SW 1271 (cell line): ENCODE measurements at places on chromosomes 11 and 22.

DNA sequence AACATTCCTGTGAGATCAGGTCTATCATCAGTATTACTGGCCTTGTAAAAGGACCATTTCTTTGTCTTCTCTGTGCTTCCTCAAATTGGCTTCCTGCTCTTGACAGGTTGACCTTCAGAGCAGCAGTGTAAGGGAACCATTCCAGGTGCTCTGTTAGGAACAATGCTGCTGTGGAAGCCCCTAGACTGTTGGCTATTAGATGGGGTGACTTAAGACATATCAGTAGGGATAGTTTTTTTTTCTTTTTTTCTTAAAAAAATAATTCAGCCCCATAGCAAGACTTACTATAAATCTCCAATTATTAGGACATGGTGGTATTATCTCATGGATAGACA lies 37.6 kb downstream of the COA4 start:
- DNase-seq, result no peak

GRCh38 chr22:38455076-38455529 lies at the start of gene KCNJ4:
TSS of gene KCNJ4 (minus strand) at chr22:38455199. CDS start at chr22:38428132, 27,067 bp downstream.
- no peak for DNase-seq

DNA sequence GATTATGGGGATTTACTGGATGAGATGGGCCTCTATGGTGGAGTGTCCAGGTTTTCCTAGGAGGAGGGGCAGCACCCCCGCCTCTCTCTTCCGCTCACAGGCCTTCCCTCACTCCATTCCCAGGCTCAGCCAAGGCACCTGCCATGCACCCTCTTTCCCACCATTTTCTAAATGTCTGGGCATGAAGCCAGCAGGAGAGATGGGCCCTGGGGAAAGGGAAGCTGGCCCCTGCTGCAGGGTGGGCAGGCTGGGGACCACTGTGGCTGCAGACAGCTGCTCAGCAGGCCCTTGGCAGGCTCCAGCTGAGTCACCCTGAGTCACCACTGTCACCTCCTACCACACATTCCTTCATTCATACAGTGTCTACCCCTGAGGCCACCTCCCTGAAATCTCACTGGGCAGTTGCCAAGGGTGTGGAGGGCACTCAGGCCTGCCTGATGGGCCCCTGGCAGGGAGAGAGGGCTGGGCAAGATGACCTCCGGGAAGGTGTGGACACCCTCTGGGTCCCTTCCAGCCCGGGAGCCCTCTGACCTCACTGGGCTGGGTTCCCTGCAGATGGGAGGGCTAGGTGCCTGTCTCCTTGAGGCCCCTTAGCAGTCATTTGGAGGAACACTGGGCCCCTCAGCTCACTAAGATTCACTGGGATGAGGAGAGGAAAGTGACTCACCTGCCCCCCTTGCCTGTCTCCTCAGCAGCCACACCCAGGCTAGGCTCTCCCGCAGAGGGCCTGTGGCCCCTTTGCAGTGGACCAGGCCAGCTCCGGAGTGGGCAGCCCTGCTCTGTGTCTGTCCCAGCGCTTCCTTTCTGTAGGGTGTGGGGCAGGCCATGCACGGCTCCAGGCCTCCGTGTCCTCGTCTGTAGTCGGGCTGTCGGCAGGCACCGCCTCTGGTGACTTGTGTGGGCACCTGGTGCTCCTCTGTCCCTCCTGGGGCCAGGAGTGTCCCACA lies 7.8 kb downstream of the MYEOV start:
- peak; percentile 98 for DNase-seq

- no peak for DNase-seq
These were observed 93.8 kb downstream of the NECTIN1 start for GRCh38 chr11:119635041-119635740.

- DNase-seq, result no peak
These were observed 17.7 kb upstream of the SYTL2 start for GRCh38 chr11:85828640-85828978.

DNA sequence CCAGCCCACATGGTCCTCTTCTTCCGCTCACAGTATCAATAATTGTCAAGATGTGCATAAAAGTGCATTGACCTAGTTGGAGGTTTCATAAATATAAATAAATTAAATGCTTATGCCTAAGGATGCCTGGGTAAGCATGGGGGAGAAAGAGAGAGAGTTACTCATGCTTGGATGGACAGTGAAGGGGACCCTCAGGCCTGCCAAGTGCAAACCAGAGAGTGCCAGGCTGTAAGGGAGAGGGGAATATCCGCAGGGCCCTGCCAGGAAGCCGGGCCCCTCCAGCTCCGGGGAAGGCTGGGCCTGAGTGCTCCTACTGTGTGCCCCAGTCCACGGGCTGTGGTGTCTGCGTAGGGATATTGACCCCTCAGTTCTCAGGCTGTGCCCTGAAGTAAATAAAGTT lies 214.6 kb downstream of the DSCAML1 start:
- DNase-seq, result no peak

GRCh38 chr11:8415195-8415594 lies 151.5 kb upstream of the LMO1 start:
- no peak for DNase-seq

DNA sequence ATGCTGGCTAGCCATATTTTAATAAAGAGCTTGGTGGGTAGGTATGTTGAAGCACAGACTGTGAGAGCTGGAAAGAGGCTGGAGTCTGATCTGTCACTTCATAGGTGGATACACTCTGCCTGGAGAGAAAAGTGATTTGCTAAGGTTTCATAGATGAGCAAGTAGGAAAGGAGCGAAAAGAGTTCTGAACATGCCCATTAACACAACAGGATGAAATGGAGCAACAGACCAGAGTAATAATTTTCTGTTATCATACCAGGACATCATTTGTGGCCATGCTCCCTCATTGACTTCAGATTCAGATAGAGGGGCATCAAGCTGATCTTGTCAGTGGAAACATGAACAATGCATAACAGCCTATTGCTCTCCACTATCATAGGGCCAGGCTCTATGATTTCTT lies 452.9 kb downstream of the JRKL start:
- DNase-seq, result no peak

DNA sequence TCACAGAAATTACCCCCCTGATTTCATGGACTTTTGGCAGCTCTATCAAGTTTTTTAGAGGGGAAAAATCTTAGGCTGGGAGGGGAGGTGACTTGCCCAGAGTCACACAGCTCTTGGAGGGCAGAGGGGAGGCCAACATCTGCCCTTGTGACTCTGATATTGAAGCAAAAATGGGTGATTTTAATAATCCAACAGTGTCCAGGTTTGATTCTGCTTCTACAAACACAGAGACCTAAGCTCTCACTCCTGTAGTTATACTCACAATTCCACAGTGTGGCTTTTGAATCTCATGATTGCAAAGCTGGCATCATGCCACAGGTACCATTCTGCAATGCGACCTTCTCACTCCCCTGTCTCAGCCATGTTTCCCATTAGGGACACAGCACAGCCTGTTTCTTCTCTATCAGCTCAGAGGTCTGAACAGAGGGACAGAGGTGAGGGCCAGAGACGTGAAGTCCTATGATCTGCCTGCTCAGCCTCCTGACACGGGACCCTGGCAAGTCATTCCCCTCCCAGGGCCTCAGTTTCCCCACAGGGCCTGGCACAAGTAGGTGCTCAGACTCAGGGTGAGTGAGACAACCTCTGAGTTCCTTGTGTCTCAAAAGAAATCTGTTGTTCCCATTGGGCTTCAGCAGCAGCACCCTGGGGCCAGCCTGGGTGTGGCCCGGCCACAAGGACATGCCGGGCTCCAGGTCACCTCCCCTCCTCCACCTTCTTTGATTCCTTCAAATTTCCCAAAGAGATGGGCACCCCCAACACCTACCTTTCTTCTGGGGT lies 766 bp downstream of the APOL2 start:
- no peak for DNase-seq

DNA sequence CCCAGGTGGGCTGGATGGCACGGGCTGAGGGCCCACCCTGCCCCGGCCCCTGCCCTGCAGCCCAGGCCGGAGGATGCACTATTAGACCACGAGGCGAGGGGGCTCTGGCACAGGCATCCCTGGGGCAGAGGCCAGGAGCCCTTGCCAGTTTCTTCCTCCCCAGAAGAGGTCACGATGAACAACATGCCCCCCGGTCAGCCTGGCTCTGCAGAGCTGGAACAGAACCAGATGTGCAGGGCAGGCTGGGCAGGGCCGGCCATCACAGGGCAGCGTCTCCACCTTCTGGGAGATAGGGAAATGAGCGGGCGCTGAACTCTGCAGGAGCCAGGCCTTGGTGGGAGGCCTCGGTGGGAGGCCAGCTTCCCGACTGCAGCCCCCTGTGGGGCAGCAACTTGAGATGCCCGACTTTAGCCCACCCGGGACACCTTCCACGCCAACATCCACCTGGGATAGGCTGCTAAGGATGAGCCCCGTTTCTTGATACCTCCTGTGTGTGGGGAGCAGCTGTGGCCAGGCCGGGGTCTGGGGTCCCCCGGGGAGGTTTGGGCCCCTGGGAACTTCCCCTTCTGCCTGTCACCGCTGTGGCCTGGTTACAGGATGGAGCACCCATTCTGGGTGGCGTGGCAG lies 21.8 kb upstream of the GNB1L start:
- no peak for DNase-seq

GRCh38 chr22:48800036-48800885 lies 1027.4 kb downstream of the BRD1 start:
- DNase-seq, result no peak

DNA sequence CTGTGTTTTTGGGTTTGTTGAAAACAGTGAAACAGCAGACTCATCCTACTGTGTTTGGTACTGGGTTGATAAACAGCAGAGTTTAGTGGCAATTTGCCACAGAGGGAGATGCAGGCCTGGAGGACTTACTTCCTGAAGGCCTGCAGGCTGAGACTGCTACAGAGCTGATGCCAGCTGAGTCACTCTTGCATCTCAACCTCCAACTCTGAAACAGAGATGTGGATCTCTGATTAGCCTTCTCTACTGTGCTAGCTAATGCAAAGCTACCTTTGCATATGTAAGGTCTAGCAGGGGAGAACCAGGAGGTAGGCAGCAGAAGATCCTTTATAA lies 14.3 kb downstream of the ATP5MG start:
- DNase-seq, result peak; percentile 27

GRCh38 chr22:42315392-42315756 lies 44.9 kb upstream of the TCF20 start:
- DNase-seq, result no peak

- no peak for DNase-seq
These were observed 23.0 kb downstream of the LMO2 start for GRCh38 chr11:33868647-33869461.

DNA sequence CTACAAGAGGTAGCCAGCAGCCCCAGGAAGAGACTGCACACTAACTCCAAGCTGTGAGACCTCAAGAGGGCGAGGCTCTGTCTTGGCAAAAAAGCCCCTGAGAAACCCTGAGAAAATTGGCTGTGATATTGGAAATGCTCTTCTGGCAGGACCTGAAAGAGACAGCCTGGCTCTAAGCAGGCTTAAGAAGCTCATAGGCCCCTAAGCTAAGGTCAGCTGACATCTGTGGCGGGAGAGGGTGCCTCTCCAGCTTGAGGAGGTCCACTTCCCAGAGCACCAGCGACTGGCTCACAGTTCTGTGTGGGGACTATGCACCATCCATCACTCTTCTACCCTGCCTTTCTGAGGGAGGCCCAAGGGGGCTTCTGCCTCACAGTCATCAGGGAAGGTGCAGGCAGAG lies 12.4 kb downstream of the PLEKHA7 start:
- no peak for DNase-seq

- DNase-seq, result no peak
These were observed 82.3 kb downstream of the PDE2A start for GRCh38 chr11:72591785-72592502.

DNA sequence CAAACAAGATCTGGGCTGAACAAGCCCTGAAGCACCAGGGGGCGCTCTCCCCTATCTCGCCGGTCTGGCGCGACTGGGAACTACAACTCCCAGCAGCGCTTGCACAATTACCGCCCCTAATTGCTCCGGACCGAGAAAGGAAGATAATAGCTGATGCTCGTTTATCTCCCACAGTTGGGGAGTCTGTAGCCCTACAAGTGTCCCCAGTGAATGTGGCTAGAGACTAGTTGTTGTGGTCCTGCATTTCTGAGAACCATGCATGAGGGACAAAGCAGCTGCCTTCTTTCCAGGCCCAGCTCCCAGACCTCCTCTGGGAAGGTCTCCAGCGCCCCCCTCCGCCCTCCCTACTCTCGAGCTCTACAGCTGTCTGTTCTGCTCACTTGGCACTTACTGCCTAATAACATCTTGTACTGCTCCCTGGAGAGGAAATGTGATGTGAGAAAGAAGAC lies 34.4 kb downstream of the NRXN2 start:
- peak; percentile 78 for DNase-seq

DNA sequence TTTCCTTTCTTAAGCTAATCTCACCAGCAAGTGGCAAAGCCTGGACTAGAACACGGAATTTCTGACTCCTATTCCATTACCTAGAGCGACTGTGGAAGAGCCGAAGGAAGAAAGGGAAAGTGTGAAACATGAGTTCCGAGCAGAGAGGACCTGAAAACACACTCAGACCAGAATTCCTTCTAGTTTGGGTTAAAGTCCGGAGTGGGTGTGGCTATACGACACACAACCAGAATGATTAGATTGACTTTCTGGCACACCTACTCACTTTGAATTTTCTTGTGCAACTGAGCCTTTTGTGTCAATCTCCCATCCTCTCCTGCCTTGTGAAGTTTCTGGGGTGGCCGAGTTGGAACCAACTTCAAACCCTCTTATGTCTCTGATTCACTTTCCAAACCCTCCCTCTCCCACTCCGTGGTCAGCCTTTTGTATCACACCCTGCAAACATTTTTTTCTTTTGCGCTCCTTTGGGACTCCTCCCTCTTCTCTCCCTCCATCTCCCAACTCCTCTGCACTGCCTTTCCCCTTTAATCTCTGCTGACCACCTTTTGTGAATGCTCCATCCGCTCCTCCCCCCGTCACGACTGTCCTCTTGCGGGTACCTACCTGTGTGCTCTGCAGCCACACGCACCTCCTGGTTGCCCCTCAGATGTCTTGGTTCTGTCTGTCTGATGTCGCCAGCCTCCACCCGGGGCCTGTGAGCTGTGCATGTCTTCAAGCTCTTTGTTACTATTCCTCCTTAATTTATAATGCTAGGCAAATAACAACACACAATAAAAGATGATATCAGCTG lies 86.3 kb upstream of the BLID start:
- DNase-seq, result peak; percentile 72

- DNase-seq, result no peak
These were observed 36.5 kb downstream of the TENM4 start for GRCh38 chr11:79404325-79404724.

DNA sequence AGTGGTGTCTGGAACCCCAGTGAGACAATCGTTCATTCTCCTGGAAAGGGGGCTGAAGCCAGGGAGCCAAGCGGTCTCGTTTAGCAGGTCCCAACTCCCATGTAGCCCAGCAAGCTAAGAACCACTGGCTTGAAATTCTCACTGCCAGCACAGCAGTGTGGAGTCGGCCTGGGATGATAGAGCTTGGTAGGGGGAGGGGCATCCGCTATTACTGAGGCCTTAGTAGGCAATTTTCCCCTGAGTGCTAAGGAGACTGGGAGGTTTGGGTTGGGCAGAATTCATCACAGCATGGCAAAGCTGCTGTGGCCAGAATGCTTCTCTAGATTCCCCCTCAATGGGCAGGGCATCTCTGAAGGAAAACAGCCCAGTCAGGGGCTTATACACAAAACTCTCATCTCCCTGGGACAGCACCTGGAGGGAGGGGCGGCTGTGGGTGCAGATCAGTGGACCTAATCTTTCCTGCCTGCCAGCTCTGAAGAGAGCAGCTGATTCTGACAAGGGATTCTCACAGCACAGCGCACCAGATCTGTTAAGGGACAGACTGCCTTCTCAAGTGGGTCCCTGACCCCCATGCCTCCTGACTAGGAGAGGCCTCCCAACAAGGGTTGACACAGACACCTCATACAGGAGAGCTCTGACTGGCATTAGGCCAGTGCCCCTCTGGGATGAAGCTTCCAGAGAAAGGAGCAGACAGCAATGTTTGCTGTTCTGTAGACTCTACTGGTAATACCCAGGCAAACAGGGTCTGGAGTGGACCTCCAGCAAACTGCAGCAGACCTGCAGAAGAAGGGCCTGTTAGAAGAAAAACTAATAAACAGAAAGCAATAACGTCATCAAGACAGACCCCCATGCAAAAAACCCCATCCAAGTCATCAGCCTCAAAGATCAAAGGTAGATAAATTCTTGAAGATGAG lies 14.8 kb downstream of the OR52M1 start:
- DNase-seq, result no peak
